Central memory CD8-positive, alpha-beta T cell (primary cell): ENCODE measurements at places on chromosomes 4 and X.

DNA sequence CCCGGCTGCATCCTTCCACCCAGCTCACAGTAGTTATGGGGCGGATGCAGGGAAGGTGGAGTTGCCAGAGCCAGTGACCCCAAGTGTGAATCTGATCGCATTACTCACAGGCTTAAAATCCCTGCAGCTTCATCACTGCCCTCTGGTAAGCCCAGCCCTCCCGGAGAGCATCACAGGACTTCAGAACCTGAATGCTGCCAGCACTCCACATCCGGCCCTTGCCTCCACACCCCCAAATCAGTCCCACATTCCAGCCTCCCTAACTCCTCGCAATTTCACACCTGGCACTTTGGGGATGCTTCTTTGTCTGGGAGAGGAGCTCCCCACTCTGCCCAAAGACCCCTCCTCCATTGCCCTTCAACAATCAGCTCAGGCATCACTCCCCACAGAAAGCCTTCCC is 15.6 kb downstream of the RASL11B start:
- no peaks in the 10 kb centered on the region for H3K27me3 ChIP-seq
- DNase-seq, result no peak
- H3K4me1 ChIP-seq, result no peaks in the 10 kb centered on the region
- H3K4me3 ChIP-seq, result no peak overlapping the region
- no peaks in the 10 kb centered on the region for H3K36me3 ChIP-seq
- no peak overlapping the region for H3K27ac ChIP-seq

GRCh38 chr4:18063079-18063478 is 41.5 kb upstream of the LCORL start:
- H3K4me3 ChIP-seq, result no peak overlapping the region
- H3K27ac ChIP-seq, result no peak overlapping the region
- H3K4me1 ChIP-seq, result peaks cover 3% of the 10 kb centered on the region
- H3K27me3 ChIP-seq, result peaks cover 57% of the 10 kb centered on the region
- no peaks in the 10 kb centered on the region for H3K36me3 ChIP-seq

GRCh38 chrX:1002611-1003010 is 209.8 kb downstream of the CRLF2 start:
- no peak overlapping the region for H3K27ac ChIP-seq
- H3K36me3 ChIP-seq, result no peaks in the 10 kb centered on the region
- no peak for DNase-seq
- H3K4me1 ChIP-seq, result no peaks in the 10 kb centered on the region
- no peak overlapping the region for H3K4me3 ChIP-seq

- H3K36me3 ChIP-seq, result no peaks in the 10 kb centered on the region
- H3K27me3 ChIP-seq, result no peaks in the 10 kb centered on the region
- no peak overlapping the region for H3K4me3 ChIP-seq
- H3K4me1 ChIP-seq, result no peaks in the 10 kb centered on the region
- DNase-seq, result no peak
Observed at GRCh38 chr4:124948976-124949597, 236.6 kb upstream of the ANKRD50 start.

GRCh38 chr4:183905593-183906488 is 734 bp downstream of the STOX2 start:
- H3K4me3 ChIP-seq, result no peak overlapping the region
- no peaks in the 10 kb centered on the region for H3K4me1 ChIP-seq
- no peak for DNase-seq
- H3K36me3 ChIP-seq, result peaks cover 3% of the 10 kb centered on the region

DNA sequence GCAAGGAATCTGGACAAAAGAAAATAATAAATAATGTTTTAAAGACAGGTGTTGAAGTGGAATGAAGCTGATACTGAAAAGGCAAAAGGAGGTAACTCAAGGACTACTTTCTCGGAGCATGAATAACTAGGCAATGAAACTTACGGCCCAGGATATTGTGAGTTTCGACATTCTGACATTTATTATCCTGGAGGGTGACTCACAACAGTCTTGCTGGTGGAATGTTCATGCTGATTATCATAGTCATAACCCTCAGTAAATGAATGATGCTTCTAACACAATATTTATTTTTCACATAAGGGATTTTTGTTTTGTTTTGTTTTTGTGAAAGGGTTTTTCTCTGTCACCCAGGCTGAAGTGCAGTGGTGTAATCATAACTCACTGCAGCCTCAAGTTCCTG is 147.0 kb upstream of the HPGD start:
- H3K4me1 ChIP-seq, result no peaks in the 10 kb centered on the region
- H3K27ac ChIP-seq, result no peak overlapping the region
- no peaks in the 10 kb centered on the region for H3K27me3 ChIP-seq
- no peaks in the 10 kb centered on the region for H3K36me3 ChIP-seq
- H3K4me3 ChIP-seq, result no peak overlapping the region

DNA sequence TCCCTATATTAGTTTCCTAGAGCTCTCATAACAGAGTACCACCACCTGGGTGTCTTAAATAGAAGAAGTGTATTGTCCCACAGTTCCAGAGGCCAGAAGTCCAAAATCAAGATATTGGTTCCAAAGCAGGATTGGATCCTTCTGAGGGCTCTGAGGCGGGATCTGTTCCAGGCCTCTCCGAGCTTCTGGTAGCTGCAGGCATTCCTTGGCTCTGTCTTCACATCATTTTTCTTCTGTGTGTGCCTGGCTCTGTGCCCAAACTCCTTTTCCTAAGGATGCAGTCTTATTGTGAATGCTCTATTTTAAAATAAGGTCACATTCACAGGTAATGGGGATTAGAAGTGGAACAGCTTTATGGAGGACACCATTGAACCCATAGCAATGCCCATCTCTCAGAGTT is 253.7 kb upstream of the TAPT1 start:
- H3K4me1 ChIP-seq, result no peaks in the 10 kb centered on the region
- H3K36me3 ChIP-seq, result no peaks in the 10 kb centered on the region
- H3K4me3 ChIP-seq, result no peak overlapping the region
- no peak for DNase-seq
- no peaks in the 10 kb centered on the region for H3K27me3 ChIP-seq

DNA sequence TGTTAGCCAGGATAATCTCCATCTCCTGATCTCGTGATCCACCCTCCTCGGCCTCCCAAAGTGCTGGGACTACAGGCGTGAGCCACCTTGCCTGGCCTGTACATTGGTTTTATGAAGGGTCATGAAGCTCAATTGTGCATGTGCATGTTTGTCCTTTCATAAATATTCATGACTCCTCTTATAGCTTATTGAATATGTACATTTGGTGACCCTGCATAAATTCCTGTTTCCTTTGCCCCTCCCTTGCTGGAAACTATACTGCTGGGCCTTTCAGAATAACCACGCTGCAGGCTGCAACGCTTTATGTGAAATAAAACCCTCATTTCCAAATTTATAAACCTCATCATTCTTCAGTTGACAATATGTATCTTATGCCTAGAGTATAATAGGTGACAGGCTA is 978.0 kb upstream of the LCORL start:
- no peaks in the 10 kb centered on the region for H3K4me1 ChIP-seq
- no peaks in the 10 kb centered on the region for H3K27me3 ChIP-seq
- H3K27ac ChIP-seq, result no peak overlapping the region
- H3K36me3 ChIP-seq, result no peaks in the 10 kb centered on the region
- no peak overlapping the region for H3K4me3 ChIP-seq

DNA sequence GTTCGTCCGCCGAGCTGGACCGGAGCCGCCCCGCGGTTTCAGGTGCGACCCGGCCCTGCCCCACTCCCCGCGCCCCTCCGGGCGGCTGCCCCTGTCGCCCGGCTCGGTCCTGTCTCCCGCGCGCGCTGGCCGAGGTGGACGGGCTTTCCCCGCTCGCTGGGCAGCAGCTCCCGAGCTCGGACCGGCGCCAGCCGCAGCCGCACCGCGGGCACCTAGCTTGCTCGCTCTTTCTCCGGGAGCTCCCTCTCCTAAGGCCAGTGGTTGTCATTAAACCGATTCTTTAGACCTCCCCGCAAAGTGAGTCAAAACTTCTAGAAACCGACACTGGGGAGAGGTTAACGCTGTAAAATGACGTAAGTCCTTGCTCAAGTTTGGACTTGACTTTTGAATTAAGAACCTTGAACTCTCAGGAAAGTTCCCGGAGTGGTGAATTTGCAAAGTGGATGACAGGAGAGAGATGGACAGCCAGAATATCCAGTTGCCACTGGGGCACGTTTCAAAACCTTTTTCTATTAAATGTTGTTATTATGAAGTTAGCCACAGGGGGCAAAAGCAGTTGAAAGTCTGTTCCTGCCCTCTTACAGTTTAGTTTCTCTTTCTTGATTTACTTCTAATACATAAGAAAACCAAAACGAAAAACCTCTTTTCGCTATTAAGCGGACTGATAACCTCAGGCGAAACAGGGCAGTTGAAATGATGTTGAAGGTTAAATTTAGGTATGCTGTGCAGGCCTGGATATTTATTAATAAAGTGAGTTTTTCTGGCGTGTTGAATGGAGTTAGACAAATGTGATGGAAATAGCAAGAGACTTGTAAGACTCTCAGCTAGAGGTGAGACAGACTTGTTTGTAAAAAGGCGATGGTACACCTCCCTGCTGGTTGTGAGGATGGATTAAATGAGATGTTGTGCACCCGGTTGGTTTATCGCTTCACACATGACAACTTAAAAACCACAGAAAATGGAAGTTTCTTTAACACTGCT is 847 bp downstream of the PI4K2B start:
- peaks cover 20% of the 10 kb centered on the region for H3K36me3 ChIP-seq
- H3K27me3 ChIP-seq, result no peaks in the 10 kb centered on the region
- H3K27ac ChIP-seq, result peak overlapping the region; percentile 96
- peak overlapping the region; percentile 92 for H3K4me3 ChIP-seq

DNA sequence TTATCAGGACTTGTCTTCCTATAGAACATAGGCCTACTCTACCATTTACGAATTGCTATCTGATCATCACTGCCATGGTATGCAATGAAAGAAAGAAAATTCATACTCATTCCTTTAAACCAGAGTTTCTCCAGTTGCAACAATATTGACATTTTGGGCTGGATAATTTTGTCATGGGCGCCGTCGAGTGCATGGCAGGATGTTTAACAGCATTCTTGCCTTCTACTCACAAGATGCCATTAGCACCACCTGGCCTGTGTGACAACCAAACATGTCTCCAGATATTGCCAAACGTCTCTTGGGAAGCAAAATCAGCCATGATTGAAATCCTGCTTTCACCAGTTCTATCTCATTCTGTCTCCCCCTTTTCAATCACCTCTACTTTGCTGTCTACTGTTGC is 63.6 kb upstream of the ARHGAP24 start:
- H3K4me1 ChIP-seq, result no peaks in the 10 kb centered on the region
- H3K4me3 ChIP-seq, result no peak overlapping the region
- no peak for DNase-seq

GRCh38 chr4:149168645-149169044 is 647.0 kb downstream of the IQCM start:
- no peak overlapping the region for H3K4me3 ChIP-seq
- no peak overlapping the region for H3K27ac ChIP-seq
- no peaks in the 10 kb centered on the region for H3K36me3 ChIP-seq
- H3K4me1 ChIP-seq, result no peaks in the 10 kb centered on the region
- no peaks in the 10 kb centered on the region for H3K27me3 ChIP-seq

- DNase-seq, result no peak
- H3K4me3 ChIP-seq, result no peak overlapping the region
- no peak overlapping the region for H3K27ac ChIP-seq
- H3K36me3 ChIP-seq, result no peaks in the 10 kb centered on the region
Observed at GRCh38 chr4:183986971-183987946, 82.2 kb downstream of the STOX2 start.

- no peaks in the 10 kb centered on the region for H3K4me1 ChIP-seq
- H3K36me3 ChIP-seq, result no peaks in the 10 kb centered on the region
- DNase-seq, result no peak
Observed at GRCh38 chr4:149269835-149270234, 545.8 kb downstream of the IQCM start.

DNA sequence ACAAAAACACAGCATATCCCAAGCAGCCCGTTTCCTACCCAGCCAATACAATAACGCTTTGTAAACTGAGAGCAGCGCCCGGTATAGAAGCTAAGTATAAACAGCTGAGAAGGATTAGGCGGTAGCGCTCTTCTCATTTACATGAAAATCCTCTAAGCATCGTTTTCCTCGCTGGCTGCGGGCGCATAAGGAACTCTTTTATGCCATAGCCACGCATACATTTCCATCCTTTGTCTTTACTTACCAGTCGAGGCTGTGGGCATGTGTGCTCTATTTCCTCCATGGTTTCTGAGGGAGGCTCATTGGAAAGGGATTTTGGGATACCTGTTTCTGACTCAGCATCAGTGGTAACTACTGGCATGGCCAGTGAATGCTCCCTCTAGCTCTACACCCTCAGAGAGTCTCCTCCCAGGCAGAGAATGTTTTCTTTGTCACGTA is 383 bp downstream of the PCYT1B start:
- peak overlapping the region; percentile 48 for H3K27ac ChIP-seq
- peaks cover 15% of the 10 kb centered on the region for H3K4me1 ChIP-seq
- peak overlapping the region; percentile 74 for H3K4me3 ChIP-seq
- peaks cover 15% of the 10 kb centered on the region for H3K27me3 ChIP-seq
- peaks cover 2% of the 10 kb centered on the region for H3K36me3 ChIP-seq

GRCh38 chr4:158006990-158007389 is 165.8 kb downstream of the GASK1B start:
- H3K27me3 ChIP-seq, result no peaks in the 10 kb centered on the region
- no peak for DNase-seq
- no peak overlapping the region for H3K4me3 ChIP-seq
- H3K36me3 ChIP-seq, result peaks cover 3% of the 10 kb centered on the region

DNA sequence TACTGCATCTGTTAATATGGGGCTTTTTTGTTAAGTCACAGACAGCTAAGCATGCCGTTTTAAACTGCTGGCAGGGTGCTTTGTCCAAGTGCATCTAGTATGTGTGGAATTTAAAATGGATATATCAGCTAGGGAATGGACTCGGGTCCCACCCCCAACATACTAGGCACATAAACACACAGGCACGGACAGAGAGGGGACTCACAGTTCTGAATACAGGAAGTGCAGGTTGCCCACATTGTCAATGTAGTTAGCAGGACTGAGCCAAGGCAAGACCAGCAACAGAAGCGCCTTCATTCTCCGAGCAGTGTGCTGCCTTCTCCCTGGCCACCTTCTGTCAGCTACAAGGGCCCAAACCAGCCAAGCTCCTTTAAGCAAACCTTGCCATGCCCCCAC is 33.6 kb downstream of the LNX1 start:
- H3K27me3 ChIP-seq, result peaks cover 19% of the 10 kb centered on the region
- no peaks in the 10 kb centered on the region for H3K36me3 ChIP-seq
- no peaks in the 10 kb centered on the region for H3K4me1 ChIP-seq
- no peak overlapping the region for H3K4me3 ChIP-seq
- DNase-seq, result no peak

GRCh38 chr4:65535113-65535512 is 135.2 kb downstream of the EPHA5 start:
- H3K4me1 ChIP-seq, result no peaks in the 10 kb centered on the region
- no peak overlapping the region for H3K4me3 ChIP-seq
- H3K36me3 ChIP-seq, result no peaks in the 10 kb centered on the region

DNA sequence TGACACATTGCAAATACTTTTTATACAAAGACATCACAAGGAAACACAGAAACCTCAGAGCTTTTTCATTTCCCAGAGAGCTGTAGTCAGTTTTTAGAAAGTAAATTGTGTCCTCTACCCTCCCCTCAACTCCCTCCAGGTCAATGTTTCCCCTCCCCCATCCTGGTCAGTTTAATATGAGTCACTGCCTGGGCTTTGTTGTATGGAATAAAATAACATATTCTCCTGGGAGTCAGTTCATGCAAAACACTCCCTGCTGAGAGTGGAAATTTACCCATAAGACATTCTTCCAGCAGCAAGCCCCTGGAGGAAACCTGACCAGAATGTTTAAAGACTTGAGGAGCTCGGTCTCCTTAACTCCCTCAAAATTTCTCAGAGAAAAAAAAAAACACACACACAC is 270.1 kb upstream of the LDB2 start:
- no peak overlapping the region for H3K27ac ChIP-seq
- H3K27me3 ChIP-seq, result peaks cover 35% of the 10 kb centered on the region
- no peaks in the 10 kb centered on the region for H3K4me1 ChIP-seq
- no peak overlapping the region for H3K4me3 ChIP-seq

- H3K27me3 ChIP-seq, result no peaks in the 10 kb centered on the region
- DNase-seq, result no peak
- H3K36me3 ChIP-seq, result peaks cover 3% of the 10 kb centered on the region
- no peak overlapping the region for H3K27ac ChIP-seq
Observed at GRCh38 chr4:152686452-152687013, 6.7 kb upstream of the TMEM154 start.
